ENCODE measurements at places on chromosomes 4 and X. TPM values are rescaled to one million over a fixed set of nuclear protein-coding genes. Genes with fewer than 3 reads are reported as not detected.

GRCh38 chrX:20244931-20245330 is 21.8 kb downstream of the RPS6KA3 start:
- DNase-seq = no peak

CXCL10 gene
- not detected for total RNA-seq

RHOXF2 gene
- not detected for total RNA-seq

- no peak for DNase-seq
Observed at GRCh38 chr4:76494243-76494642, 59.2 kb downstream of the SHROOM3 start.

GRCh38 chrX:151030845-151031244 is 47.7 kb downstream of the HMGB3 start:
- DNase-seq = no peak

All from H7 (cell line).